Naive B cell (primary cell): ENCODE measurements at places on chromosomes 5 and 9. TPM values are rescaled to one million over a fixed set of nuclear protein-coding genes. Genes with fewer than 3 reads are reported as not detected.
A peak's percentile ranks its signal among the peaks of the same experiment; 100 is the strongest.

Gene BICD2
- 4.3 TPM for polyA plus RNA-seq

GRCh38 chr5:17384181-17384580, 113.8 kb upstream of the TAF11L2 start:
- H3K27ac ChIP-seq = peak overlapping the region; percentile 7
- no peaks in the 10 kb centered on the region for H3K27me3 ChIP-seq
- DNase-seq = no peak
- no peak overlapping the region for H3K4me3 ChIP-seq

GRCh38 chr5:126736141-126736540, 40.8 kb upstream of the LMNB1 start:
- H3K36me3 ChIP-seq = no peaks in the 10 kb centered on the region
- H3K4me1 ChIP-seq = no peaks in the 10 kb centered on the region
- no peak overlapping the region for H3K4me3 ChIP-seq

DNA sequence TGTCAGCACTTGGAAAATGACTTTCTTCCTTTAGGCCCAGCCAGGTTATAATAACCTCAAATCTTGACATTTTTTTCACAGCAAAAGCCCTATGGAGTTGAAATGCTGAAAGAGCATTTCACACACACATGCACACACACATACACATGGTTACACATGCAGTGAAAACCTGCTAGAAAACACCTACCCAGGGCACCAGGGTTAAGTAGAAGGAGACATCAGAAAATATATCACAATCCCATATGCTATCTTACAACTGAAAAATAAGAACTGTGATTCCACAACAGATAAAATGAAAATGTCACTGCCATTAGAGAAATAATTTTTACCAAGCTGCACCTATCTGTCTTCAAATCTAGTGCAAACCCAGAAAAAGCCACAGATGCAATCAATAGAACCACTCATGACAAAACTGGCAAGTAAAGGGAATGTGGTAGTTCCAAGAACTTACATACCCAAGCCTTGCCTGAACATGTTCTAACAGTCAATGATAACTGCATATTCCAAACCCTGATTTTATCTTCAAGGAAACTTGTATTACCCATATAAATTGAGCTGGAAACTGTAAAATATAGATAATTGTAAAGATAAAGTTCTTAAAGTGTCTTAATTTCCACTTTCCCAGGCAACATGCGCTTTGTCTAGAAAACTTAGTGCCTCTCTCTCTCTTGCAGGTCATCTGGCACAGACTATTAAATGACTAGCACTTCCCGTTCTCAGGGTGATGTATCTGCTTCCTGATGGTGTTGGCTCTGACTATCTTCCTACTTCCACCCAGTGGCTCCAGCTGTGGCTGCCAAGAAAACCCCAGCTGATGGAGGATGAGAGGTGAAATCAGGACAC, 250.2 kb upstream of the PTGER4 start:
- H3K36me3 ChIP-seq = no peaks in the 10 kb centered on the region
- H3K4me1 ChIP-seq = no peaks in the 10 kb centered on the region
- H3K27me3 ChIP-seq = no peaks in the 10 kb centered on the region
- H3K4me3 ChIP-seq = no peak overlapping the region
- H3K27ac ChIP-seq = no peak overlapping the region

Gene FGF18
- polyA plus RNA-seq = not detected
